Neural crest cell (in vitro differentiated cells): ENCODE measurements at places on chromosomes 1 and 21. TPM values are rescaled to one million over a fixed set of nuclear protein-coding genes. Genes with fewer than 3 reads are reported as not detected.

The RNASEL gene
- total RNA-seq = 3.3 and 3.4 TPM in 2 replicates

The TFF3 gene
- not detected in 2 replicates for total RNA-seq

The KLHDC7A gene
- not detected in 2 replicates for total RNA-seq

The TMEM51 gene
- total RNA-seq = 6.6 and 6.7 TPM in 2 replicates

The CHRNB2 gene
- total RNA-seq = 8.7 and 10.6 TPM in 2 replicates

The NTNG1 gene
- total RNA-seq = 1.1 and 1.3 TPM in 2 replicates

The ESPN gene
- 1.7 and 4.3 TPM in 2 replicates for total RNA-seq

The AMY1C gene
- total RNA-seq = not detected in 2 replicates

- no peak overlapping the region for H3K4me3 ChIP-seq
- DNase-seq = no peak
- peaks cover 36% of the 10 kb centered on the region for H3K4me1 ChIP-seq
- no peaks in the 10 kb centered on the region for H3K36me3 ChIP-seq
- no peak overlapping the region for H3K27ac ChIP-seq
Measured at GRCh38 chr1:209391792-209392191, 191.7 kb upstream of the CAMK1G start.

GRCh38 chr1:194698908-194699318 is 1512.5 kb upstream of the B3GALT2 start:
- H3K36me3 ChIP-seq = no peaks in the 10 kb centered on the region
- no peaks in the 10 kb centered on the region for H3K27me3 ChIP-seq
- no peak overlapping the region for H3K27ac ChIP-seq
- no peak overlapping the region for H3K4me3 ChIP-seq

- H3K27me3 ChIP-seq = peaks cover 2% of the 10 kb centered on the region
- H3K27ac ChIP-seq = no peak overlapping the region
- H3K36me3 ChIP-seq = no peaks in the 10 kb centered on the region
- H3K4me3 ChIP-seq = no peak overlapping the region
Measured at GRCh38 chr1:211092955-211093354, 41.0 kb downstream of the KCNH1 start.

- no peaks in the 10 kb centered on the region for H3K4me1 ChIP-seq
- H3K27ac ChIP-seq = no peak overlapping the region
- H3K36me3 ChIP-seq = peaks cover 52% of the 10 kb centered on the region
Measured at GRCh38 chr1:91334856-91335255, 69.8 kb downstream of the HFM1 start.

- H3K4me1 ChIP-seq = no peaks in the 10 kb centered on the region
- H3K36me3 ChIP-seq = no peaks in the 10 kb centered on the region
- H3K4me3 ChIP-seq = no peak overlapping the region
- no peak overlapping the region for H3K27ac ChIP-seq
- DNase-seq = no peak
- H3K27me3 ChIP-seq = no peaks in the 10 kb centered on the region
Measured at GRCh38 chr21:29669416-29669815, 270.4 kb downstream of the GRIK1 start.

- H3K4me1 ChIP-seq = peaks cover 25% of the 10 kb centered on the region
- no peaks in the 10 kb centered on the region for H3K27me3 ChIP-seq
- H3K36me3 ChIP-seq = no peaks in the 10 kb centered on the region
- no peak overlapping the region for H3K4me3 ChIP-seq
- H3K27ac ChIP-seq = no peak overlapping the region
Measured at GRCh38 chr1:55275941-55276341, 60.8 kb upstream of the USP24 start.

- H3K4me3 ChIP-seq = no peak overlapping the region
- DNase-seq = no peak
- H3K4me1 ChIP-seq = no peaks in the 10 kb centered on the region
- no peaks in the 10 kb centered on the region for H3K36me3 ChIP-seq
- peaks cover 6% of the 10 kb centered on the region for H3K27me3 ChIP-seq
Measured at GRCh38 chr1:84928979-84929378, 36.0 kb upstream of the LPAR3 start.

DNA sequence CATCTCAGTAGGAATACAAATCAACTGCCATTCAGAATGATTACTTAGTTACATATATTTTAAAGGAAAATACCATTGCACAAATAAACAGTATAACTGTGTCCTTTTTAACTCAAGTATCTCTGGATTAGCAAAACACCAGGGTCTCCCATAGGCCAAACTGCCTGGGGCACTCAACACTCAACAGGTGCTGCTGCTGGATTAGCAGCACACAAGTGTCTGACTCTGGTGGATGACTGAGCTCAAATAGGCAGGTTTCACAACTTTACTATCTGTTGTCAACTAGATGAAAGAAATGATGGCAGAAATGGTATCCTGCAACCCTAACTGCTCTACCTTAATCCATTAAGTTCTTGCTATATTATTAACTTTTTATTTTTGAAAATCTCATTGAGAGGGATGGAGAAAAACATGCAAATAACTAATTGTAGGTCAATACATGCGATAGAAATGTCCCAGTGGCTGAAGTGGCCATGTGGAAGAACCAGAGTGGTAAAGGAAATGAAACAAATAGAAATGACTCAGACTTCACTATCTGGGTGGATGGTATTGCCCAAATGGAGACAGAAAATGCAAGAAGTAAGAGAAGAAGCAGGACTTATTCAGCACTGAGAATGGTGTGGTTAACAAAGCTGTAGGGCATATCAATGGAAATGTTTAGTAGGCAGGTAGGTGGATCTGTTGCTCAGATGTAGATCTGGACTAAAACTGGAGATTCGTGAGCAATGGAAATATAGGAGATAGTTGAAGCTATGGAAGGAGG is 90.8 kb upstream of the CCDC190 start:
- H3K27me3 ChIP-seq = no peaks in the 10 kb centered on the region
- no peaks in the 10 kb centered on the region for H3K4me1 ChIP-seq
- no peak overlapping the region for H3K27ac ChIP-seq
- no peak overlapping the region for H3K4me3 ChIP-seq
- no peaks in the 10 kb centered on the region for H3K36me3 ChIP-seq

DNA sequence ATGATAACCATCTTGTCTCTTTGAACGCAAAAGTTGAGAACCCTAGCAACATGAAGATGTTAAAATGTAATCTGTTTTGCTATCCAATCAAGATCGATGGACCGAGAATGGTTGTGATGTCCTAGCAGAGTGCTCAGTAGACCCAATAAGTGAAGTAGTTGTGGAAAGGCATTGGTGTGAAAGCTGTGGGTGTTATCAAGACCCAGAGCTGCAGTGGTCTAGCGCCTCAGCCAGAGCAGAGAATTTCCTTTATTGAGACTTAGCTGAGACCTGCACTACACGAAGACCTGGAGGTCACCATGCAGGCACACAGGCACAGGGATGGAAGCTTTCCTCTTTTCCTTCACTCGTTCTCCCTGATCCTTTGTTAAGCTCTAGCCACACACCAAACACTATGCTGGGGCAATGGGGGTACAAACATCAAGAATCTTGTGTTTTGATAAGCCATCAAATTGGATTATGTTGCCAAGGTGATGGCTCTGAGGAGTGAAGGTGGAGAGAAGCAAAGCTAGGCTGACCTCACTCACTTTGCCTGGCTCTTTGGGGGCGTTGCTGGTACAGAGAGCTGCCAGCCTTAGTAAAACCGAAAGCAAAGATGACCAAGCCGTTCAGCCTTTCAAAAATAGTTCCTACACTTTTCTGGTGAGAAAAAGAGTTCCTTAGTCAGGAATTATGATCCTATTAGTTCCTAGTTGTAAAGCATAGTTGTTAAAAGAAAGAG is 24.1 kb downstream of the METTL13 start:
- DNase-seq = no peak
- no peak overlapping the region for H3K4me3 ChIP-seq
- H3K4me1 ChIP-seq = peaks cover 5% of the 10 kb centered on the region
- H3K27ac ChIP-seq = no peak overlapping the region
- H3K27me3 ChIP-seq = no peaks in the 10 kb centered on the region
- H3K36me3 ChIP-seq = no peaks in the 10 kb centered on the region

DNA sequence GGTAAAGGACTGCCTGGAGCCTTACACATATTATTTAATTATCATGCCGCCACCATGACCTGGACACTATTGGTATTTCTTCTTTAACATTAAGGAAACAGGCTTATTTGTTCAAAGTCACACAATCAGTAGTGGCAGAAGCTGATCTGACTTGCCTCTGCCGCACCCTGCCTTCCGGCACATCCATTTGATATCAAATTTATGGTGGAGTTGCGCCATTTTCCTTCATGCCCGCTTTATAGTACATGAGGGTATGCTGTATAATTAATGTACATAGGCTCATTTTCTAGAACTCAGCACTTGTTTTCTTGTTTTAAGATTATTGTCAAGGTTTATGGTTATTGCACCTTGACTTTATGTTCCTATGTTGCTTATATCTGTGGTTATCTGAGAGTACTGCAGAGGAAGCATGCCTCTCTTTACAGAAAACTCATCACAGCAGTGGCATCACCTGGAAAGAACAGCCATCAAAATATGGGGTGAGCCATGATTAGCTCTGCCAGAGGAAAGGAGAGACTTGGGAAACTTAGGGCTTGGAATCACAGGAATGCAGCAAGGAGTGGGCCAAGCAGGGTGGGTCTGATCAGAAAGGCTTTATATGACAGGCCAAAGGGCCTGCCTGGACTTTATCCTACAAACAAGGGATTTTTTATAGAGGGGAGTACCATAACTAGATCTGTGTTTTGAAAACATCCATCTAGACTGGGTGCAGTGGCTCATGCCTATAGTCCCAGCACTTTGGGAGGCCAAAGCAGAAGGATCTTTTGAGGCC is 72.2 kb upstream of the GJB5 start:
- H3K27me3 ChIP-seq = peaks cover 23% of the 10 kb centered on the region
- no peak overlapping the region for H3K27ac ChIP-seq
- DNase-seq = no peak
- no peak overlapping the region for H3K4me3 ChIP-seq

GRCh38 chr1:115184260-115184950 is 95.1 kb upstream of the TSPAN2 start:
- H3K4me1 ChIP-seq = peaks cover 5% of the 10 kb centered on the region
- H3K36me3 ChIP-seq = no peaks in the 10 kb centered on the region
- no peak for DNase-seq
- H3K27ac ChIP-seq = no peak overlapping the region
- H3K4me3 ChIP-seq = no peak overlapping the region

- no peak for DNase-seq
- H3K36me3 ChIP-seq = peaks cover 3% of the 10 kb centered on the region
- H3K4me3 ChIP-seq = no peak overlapping the region
- H3K4me1 ChIP-seq = peaks cover 11% of the 10 kb centered on the region
- H3K27me3 ChIP-seq = peaks cover 6% of the 10 kb centered on the region
Measured at GRCh38 chr1:157671895-157672294, 28.7 kb downstream of the FCRL3 start.

DNA sequence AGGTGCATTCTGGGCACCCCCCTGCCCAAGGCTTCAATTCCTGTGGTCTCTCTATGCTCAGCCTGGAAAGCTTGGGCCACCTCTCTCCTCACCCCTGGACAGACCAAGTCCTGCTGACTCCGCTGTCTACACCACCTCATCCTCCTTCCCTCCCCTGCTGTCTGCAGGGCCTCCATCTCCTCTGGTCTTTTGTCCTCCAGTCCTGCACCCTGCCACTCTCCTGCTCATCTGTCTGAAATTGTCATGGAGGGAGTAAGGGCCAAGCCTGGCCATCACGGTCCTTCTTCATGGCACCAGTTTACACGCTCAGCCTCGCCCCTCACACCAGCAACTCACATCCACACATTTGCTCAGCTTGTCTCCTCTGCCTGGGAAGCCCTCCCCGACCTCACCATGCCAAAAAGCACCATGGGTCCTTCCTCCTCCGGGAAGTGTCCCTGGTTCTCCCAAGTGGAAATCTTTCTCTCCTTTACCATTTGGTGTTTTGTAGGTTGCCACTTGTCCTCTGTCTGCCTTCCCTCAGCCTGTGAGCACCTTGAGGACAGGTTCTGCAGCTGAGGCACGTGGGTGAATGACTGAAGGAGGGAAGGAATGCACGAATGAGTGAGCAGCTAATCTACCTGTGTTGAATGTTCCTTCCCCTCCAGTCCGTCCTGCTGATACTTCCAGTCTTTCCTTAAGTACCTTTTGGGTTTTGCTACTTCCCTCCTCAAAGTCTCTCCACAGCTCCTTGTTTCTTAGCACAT is 2.1 kb upstream of the SLC2A1 start:
- DNase-seq = no peak
- peak overlapping the region; percentile 29 for H3K27ac ChIP-seq

GRCh38 chr21:42370894-42371654 is 4.7 kb upstream of the TFF1 start:
- H3K36me3 ChIP-seq = no peaks in the 10 kb centered on the region
- peak overlapping the region; percentile 96 for H3K27ac ChIP-seq
- no peak overlapping the region for H3K4me3 ChIP-seq
- no peaks in the 10 kb centered on the region for H3K4me1 ChIP-seq
- no peaks in the 10 kb centered on the region for H3K27me3 ChIP-seq

GRCh38 chr1:21955501-21956281 is 18.6 kb upstream of the HSPG2 start:
- H3K36me3 ChIP-seq = no peaks in the 10 kb centered on the region
- DNase-seq = no peak
- H3K4me3 ChIP-seq = no peak overlapping the region
- H3K4me1 ChIP-seq = peaks cover 28% of the 10 kb centered on the region

DNA sequence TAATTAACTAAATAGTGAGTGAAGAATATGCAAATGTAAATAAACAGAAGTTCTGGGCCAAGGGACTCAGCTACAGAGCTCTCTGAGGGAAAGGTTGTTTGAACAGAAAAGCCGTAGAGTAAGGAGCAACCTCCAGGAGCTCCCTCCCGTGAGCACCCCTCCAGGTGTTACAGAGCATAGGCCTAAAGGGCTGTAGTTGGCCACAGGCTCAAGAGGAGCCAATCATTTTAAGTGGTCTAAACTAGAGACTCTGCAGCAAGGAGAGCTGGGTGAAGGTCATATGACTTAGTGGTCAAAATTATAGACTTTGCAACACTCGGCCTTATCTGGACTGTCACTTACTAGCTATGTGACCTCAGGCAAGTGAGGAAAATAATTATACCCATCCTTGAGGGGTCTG is 19.1 kb upstream of the RXRG start:
- H3K27me3 ChIP-seq = no peaks in the 10 kb centered on the region
- H3K27ac ChIP-seq = no peak overlapping the region
- no peak overlapping the region for H3K4me3 ChIP-seq
- DNase-seq = no peak

DNA sequence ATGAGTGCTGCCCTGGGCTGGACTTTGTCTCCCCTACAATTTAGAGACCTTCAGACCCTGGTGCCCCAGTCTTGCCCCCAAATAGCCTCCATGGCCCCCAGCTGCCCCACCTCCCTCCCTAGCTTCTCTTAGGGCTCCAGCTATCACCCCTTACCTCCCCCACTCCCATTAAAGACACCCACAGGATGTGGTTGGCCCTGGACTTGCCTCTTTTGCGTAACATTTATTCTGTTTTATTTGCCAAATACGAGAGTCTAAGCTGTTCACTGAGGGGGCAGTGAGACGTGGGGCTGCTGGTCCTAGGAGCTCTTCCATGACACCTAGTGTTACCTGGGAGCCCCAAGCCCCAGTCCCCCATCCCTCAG is 4.5 kb downstream of the ZC3H12A start:
- peaks cover 2% of the 10 kb centered on the region for H3K27me3 ChIP-seq
- no peak overlapping the region for H3K4me3 ChIP-seq
- peaks cover 20% of the 10 kb centered on the region for H3K4me1 ChIP-seq
- no peak for DNase-seq

DNA sequence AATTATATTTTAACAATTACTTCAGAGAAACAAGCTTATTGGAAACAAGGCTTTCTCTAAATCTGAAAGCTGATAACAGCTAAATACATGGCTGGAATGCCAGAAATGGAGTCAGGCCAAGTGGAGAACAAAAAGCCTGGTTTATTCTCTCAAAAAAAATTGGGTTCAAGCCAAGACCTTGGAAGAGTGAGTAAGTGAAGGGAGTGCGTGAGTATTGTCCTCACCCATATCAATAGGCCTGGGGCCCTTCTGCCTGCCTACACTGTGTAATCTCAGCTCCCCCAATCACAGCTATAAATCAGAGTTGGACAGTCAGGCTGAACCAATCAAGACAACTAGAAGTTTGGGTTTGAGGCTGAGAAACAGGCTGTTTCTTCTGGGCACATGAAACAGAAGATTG is 7.4 kb downstream of the KYAT3 start:
- peaks cover 14% of the 10 kb centered on the region for H3K4me1 ChIP-seq
- no peak overlapping the region for H3K4me3 ChIP-seq
- H3K27ac ChIP-seq = no peak overlapping the region
- DNase-seq = no peak
